WTC11 (cell line): ENCODE measurements at places on chromosomes 7 and 10. TPM values are rescaled to one million over a fixed set of nuclear protein-coding genes. Genes with fewer than 3 reads are reported as not detected.

- no peak for DNase-seq
Observed at GRCh38 chr10:48243487-48243886, 31.0 kb downstream of the FRMPD2 start.

- no peak for DNase-seq
Observed at GRCh38 chr7:28187012-28187411, 6.4 kb upstream of the JAZF1 start.

- no peak for DNase-seq
Observed at GRCh38 chr7:82241356-82241755, 202.2 kb downstream of the CACNA2D1 start.

DNA sequence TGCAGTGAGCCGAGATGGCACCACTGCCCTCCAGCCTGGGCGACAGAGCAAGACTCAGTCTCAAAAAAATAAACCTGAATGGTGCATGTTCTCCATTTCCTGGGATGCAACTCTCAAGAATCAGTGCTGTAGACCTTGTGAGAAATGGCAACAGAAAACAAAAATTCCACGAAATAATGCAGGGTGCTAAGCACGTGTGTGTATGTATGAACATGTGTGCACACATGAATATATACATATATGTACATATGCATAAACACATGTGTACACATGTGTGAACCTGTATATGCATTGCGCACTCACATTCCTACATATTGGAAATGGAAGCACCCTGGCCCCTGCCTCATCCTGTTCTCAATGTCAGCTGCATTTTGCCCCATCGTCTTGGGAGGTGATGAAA lies 548.5 kb downstream of the TCERG1L start:
- no peak for DNase-seq

DNA sequence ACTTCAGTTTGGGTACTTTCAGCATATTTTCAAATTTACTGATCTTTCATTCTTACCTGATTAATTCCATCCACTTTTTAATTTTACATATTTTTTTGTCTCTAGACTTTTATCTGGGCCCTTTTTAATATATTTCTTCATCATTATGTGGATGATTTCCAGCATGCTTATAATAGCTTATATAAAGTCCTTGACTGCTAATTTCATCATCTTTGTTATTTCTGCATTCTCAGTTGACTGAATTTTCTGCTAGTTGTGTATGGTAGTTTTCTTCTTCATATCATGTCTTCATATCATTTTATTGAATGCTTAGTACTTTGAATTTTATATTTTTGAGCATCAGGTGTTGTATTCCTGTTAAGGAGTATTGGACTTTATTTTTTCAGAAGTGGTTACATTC lies 39.6 kb downstream of the STAM start:
- no peak for DNase-seq

CALML5 gene
- 0.23 TPM in 1 of 3 replicates, not detected in the others for total RNA-seq

DNA sequence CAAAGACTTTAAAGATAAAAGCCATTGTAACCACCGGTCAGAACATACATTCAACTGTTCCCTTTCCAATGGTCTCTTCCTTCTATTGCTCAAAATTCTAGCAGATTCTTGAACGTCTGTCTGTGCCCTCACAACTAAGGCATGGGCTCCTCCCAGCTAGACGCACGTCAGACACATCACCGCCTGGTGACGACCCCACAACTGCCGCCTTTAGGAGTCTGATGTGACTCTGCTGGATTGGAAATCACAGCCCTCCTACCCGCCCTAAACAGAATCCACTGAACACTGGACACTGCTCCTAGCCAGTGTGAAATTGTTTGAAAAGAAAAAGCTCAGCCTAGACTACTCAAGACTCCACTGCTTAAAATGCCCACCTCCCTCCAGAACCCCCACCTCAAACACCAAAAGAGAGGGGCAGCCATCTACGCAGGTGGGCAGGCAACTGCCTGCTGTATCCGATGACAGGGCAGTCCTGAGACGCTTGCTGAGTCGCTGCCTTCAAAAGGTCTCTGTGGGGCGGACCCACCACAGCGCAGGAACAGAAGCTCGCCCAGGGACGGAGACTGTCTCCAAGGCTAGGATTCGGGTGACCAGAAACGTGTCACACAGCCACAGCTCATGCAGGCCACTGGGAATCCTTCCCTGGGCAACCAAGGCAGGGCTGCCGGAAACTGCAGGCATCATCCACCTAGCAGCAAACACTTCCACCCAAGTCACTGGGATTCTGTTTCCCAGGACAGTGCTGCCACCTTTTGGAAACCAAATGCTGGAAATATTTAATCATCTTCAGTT lies 34.7 kb downstream of the GSDME start:
- DNase-seq: no peak

- no peak for DNase-seq
Observed at GRCh38 chr7:104818961-104819880, 194.8 kb upstream of the KMT2E start.

DNA sequence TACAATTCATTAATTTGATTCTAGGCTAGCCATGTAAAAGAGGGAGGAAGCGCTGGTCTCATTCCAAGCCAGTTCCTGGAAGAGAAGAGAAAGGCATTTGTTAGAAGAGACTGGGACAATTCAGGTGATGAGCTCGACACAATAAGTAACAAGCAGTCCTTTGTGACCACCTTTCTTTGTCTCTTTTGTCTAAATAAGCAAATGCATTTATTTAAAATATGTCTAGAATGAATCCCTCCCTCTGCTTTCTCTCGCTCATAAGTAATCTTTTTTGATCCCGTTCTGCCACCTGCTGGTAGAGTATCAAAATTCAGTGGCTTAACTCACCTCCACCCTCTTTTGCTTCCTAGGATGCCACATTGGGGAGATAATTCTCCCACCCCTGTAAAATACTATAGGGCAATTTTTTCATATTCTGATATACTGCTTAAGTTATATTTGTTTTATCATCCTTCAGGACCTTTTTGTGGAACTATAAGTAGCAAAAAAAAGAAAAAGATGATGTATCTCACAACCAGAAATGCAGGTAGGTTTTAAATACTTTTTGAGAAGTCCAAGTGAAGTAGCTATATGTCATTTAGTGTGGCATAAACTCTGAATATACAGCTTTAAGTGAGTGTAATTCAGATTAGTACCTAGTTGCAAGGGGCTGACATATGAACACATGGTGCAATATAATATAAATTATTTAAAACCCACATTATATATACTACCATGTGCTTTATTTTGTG lies 91.5 kb downstream of the GSDME start:
- DNase-seq: peak; percentile 23

GRCh38 chr10:47374611-47375536 lies 9.2 kb downstream of the ZNF488 start:
- no peak for DNase-seq

IFIT1B gene
- not detected in 3 replicates for total RNA-seq

GRCh38 chr10:51806079-51806835 lies 106.9 kb upstream of the CSTF2T start:
- DNase-seq: no peak

GRCh38 chr7:136399385-136399784 lies 422.2 kb upstream of the MTPN start:
- DNase-seq: no peak

- DNase-seq: no peak
Observed at GRCh38 chr7:1861799-1862458, 191.9 kb downstream of the ELFN1 start.

PLAC9 gene
- 4.6 to 7.3 TPM (median 6.6 TPM) in 3 replicates for total RNA-seq
